ENCODE measurements at places on chromosomes 4 and X.
A peak's percentile ranks its signal among the peaks of the same experiment; 100 is the strongest.

DNA sequence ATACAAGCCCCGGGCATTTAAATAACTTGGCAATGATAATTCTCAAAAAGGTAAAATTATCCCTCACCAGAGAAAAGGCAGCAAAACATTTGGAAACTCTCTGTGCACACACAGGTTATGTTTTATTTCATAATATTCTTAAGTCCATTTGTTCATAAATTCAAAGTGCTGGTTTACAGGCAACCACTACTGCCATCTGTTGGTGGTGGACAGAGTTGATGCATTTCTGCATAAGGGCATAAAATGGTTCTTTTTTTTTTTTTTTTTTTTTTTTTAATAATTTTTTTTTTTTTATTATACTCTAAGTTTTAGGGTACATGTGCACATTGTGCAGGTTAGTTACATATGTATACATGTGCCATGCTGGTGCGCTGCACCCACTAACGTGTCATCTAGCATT is 31.5 kb upstream of the IL21 start:
- DNase-seq, result peak; percentile 41

GRCh38 chr4:133130171-133130570 is 18.9 kb upstream of the PCDH10 start:
- DNase-seq, result no peak

DNA sequence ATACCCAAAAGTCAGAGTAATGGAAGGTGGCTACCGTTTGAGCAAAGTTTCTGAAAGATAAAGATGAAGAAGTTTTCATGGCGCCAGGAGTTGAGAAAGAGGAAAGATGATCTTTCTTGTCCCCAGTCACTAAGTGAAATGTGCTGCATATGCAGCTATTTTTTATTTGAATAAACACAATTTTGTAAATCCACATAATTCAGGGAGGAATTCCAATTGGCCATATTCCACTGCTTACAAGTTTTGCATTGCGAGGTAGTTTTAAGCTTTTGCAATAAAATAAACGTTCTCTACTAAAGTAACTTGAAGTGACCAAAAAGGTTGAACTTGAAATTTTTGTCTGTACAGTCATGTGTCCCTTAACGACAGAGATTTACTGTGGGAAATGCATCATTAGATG is 139.3 kb upstream of the VCX2 start:
- no peak for DNase-seq

DNA sequence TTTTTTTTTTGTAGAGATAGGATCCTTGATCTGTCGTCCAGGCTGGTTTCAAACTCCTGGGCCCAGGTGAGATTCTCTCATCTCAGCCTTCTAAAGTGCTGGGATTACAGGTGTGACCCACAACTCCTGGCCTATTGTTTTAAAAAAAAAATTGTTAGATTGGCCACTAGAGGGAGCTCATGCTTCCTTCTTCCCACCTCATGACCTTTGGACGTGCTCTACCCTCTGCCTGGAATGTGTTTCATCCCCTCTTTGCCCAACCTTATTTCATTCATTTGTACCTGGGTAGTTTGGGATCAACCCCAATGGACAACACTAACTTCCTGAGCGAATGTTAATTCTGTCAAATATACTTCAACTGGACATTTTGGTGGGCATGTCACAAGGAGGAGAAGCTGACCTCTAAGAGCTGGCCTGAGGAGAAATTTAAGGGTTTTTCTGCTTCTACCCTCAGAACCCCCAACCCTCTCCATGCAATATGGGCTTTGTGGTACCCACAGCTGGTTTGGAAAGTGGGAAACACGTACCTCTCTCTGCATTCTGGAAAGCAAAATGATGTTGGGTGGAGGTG is 6.4 kb downstream of the PPEF2 start:
- DNase-seq, result peak; percentile 51

GRCh38 chrX:38356401-38356800 is 4.0 kb downstream of the OTC start:
- DNase-seq, result no peak

Measured in D341Med (cell line).